Amniotic stem cell (primary cell): ENCODE measurements at places on chromosomes 4 and X.
A peak's percentile ranks its signal among the peaks of the same experiment; 100 is the strongest.

GRCh38 chr4:153763404-153763803 lies 3.6 kb upstream of the RNF175 start:
- DNase-seq = no peak

GRCh38 chr4:154961263-154961662 lies 180.2 kb downstream of the RBM46 start:
- no peak for DNase-seq

DNA sequence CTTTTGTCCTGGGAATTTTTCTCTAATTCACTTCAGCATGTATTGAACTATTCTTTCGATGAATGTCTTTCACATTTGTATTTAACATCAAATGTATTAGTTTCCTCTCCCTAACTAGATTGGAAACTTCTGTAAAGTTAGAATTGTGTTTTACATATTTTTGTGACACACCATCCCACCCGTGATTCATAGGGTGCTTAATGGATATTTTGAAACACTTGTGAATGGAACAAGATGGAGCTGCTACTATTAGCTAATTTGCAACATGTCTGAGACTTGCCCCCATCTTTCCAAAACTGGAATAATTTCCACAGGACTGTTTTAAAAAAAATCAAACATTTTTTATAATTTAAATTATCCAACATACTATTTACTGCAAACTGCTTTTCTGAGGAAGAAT lies 30.2 kb upstream of the GNPDA2 start:
- DNase-seq = no peak

DNA sequence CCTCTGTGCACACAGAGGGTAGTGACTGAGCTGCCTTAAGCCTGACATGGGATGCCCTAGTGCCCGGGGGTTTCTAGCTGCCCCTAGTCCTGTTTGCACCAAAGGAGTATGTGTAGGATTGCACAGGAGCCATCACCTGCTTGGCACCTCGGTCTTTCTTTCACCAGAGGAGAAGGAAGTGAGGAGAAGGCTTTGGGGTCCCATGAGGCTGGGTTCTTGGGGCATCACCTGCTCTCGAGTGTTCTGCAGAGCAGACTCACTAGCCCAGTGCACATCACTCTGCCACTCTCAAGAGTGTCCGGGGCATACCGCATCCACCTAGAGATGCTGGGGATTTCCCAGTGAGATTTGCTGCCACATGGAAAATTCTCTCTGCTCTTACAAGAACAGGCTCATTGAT lies 40.5 kb upstream of the GPR78 start:
- DNase-seq = no peak

DNA sequence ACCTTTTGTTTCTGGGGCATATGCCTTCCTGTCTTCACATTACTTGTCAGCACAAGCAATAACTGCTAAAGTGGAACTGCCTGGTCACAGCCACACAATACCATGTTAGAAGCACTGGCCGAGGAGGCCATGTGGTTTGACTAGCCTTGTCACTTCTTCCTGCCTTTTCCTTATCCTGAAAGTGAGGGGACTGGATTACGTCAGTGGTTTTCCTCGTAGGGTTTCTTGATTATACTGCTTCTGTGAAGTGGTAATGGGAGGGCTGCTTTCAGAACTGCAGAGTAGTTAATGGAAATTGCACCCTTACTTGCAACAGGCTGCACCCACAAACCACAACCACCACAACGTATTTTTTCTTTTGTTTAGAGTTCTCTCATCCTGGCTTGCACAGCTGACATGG lies 26.6 kb downstream of the ZRSR2 start:
- DNase-seq = no peak

DNA sequence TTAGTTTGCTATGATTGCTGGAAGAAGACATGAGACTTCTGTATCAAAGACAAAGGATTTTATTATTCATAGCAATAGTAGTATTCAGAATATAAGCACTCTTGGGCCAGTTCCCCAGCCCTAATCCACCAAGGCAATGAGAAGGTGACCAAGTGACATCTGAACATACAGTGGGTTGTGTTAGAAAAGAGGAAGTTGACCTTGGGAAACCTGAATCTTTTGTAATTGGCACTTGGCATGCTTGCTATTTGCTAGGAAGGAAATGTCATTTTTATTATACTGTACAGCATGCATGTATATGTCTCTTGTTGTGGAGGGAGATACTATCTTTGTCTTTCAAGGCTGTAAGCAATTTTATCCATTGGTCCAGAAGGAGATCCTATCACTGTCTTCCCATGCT lies 216.1 kb upstream of the FAT1 start:
- DNase-seq = no peak

- no peak for DNase-seq
Measured at GRCh38 chrX:1592470-1593142, 1.2 kb downstream of the AKAP17A start.

DNA sequence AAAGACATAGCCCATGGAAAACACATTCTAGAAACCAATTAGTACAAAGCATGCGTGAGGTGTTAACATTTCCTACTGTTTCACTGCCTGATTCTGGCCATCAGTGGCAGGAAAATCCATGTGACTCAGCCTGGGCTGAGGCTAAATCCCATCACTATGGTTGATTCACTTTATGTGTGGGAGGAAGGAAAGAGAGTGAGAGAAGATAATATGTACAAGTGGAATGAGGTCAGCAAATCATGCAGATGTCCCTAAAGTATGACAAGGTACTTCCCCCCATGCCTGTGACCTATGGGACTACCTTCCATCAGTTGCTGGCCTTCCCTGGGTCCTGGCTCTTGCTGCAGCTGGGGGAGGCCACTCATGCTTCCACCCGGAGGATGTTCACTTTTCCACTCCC lies 64.2 kb upstream of the MAP3K15 start:
- DNase-seq = no peak

DNA sequence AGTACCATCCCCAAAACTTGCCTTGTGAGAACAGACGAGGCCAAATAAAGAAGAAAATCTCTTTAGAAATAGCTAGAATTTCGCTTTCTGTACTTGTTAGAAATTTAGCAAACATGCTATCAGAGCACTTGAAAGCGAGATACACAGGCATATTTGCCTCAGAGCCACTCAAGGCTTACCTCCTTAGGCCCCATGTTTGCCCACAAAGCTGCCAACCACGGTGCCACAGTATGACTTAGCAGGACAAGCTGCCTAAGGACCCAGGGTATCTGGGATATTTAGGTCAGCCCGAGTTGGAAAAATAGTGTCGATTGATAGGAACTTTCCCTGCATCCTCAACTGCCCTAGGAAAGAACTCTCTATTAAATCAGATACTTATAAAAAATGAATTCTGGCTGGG lies 24.2 kb downstream of the NDNF start:
- DNase-seq = no peak

DNA sequence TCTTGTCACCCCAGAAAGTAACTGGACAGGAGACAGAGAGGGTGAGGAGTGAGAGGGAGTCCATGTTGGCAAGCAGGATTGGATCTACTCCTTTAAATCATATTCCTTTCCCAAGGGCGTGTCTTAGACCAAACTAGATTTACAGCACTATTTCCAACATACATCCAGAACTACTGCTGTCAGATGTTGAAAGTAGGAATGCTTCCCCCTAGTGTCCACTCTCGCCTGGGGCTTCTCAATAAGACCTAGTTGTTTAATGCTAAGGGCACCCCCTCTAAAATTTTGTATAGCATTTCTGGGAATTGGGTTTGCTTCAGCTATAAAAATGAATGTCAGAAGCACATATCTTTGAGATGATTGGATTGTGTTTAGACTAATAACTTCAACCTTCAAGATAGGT lies 13.3 kb downstream of the OFD1 start:
- DNase-seq = peak; percentile 24
